ENCODE measurements at places on chromosomes 5 and 9. TPM values are rescaled to one million over a fixed set of nuclear protein-coding genes. Genes with fewer than 3 reads are reported as not detected.
A peak's percentile ranks its signal among the peaks of the same experiment; 100 is the strongest.

DNA sequence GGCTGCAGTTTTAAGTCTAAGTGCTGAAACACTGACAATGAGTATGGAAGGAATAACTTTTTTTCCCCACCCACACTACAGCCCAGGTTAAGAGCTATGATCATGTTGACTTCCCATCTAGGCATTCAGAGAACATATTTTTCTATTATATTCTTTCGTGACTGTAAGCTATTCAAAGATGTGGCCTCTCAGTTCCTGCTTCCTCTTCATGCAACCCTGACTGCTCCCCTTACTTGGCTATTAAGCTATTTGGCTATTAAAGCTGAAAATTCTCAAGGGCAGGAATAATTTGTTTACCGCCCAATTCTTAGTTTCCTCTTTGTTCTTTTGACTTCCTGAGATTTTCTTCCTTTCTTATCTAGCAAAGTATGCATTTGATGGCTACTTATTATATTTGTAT lies 18.6 kb upstream of the ALDH1A1 start:
- peaks cover 14% of the 10 kb centered on the region for H3K27me3 ChIP-seq
- no peak overlapping the region for H3K27ac ChIP-seq
- H3K4me3 ChIP-seq: no peak overlapping the region
- DNase-seq: no peak
- H3K4me1 ChIP-seq: no peaks in the 10 kb centered on the region
- no peaks in the 10 kb centered on the region for H3K36me3 ChIP-seq

GRCh38 chr5:77893225-77893860 lies 117.2 kb upstream of the TBCA start:
- no peaks in the 10 kb centered on the region for H3K36me3 ChIP-seq
- H3K27me3 ChIP-seq: no peaks in the 10 kb centered on the region
- DNase-seq: no peak
- no peak overlapping the region for H3K27ac ChIP-seq

GRCh38 chr9:114721491-114722079 lies 39.6 kb upstream of the TEX48 start:
- DNase-seq: no peak
- H3K27ac ChIP-seq: no peak overlapping the region
- no peaks in the 10 kb centered on the region for H3K36me3 ChIP-seq
- peaks cover 34% of the 10 kb centered on the region for H3K4me1 ChIP-seq
- H3K27me3 ChIP-seq: no peaks in the 10 kb centered on the region

The GABRA1 gene
- not detected for total RNA-seq

- DNase-seq: no peak
- peak overlapping the region; percentile 50 for H3K4me3 ChIP-seq
- no peaks in the 10 kb centered on the region for H3K27me3 ChIP-seq
- no peaks in the 10 kb centered on the region for H3K36me3 ChIP-seq
These were observed 41.1 kb downstream of the ERBIN start for GRCh38 chr5:65967288-65968066.

The TRIM36 gene
- not detected for total RNA-seq

The TMEFF1 gene
- 0.31 TPM for total RNA-seq

- H3K4me1 ChIP-seq: no peaks in the 10 kb centered on the region
- no peaks in the 10 kb centered on the region for H3K36me3 ChIP-seq
- no peaks in the 10 kb centered on the region for H3K27me3 ChIP-seq
- no peak overlapping the region for H3K4me3 ChIP-seq
- DNase-seq: no peak
These were observed 13.8 kb upstream of the UBQLN1 start for GRCh38 chr9:83721509-83721908.

DNA sequence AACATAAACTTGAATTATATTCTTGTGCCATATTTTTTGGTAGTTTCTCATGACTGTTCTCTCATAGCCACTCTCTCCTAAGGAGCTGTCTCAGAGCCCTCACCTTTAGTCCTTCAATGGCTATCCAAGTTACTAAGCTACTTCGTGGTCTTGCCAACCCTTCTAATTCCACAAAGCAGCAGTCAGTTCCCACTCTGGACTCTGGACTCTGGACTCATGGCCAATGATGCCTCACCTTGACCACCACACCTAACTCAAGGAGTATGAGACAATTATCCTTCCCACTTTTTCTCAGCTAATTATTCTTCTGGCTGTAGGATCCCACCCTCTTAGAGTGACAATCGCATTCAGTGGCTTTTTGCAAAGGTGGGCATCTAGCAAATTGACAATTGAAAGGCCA lies 42.2 kb downstream of the TUSC1 start:
- H3K36me3 ChIP-seq: no peaks in the 10 kb centered on the region
- no peaks in the 10 kb centered on the region for H3K4me1 ChIP-seq
- H3K4me3 ChIP-seq: no peak overlapping the region

The PDCD1LG2 gene
- not detected for total RNA-seq

DNA sequence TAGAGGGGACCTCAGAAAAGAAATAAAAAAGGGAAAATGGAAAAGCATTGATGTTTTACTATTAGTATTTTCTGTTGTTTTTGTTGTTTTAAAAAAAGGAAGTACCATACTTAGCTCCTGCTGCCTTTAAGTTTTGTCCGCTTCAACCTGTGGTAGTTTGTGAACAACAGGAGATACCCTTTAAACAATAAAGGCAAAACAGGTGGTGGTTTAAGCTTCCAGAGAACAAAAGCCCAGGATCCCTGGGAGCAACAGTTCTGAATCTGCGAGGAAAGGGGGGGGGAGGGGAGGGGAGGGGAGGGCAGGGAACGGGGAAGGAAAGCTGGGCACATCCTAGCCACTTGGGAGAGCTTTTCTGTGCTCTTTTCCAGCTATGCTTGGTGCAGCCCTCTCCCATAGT lies 2.1 kb upstream of the PSIP1 start:
- H3K36me3 ChIP-seq: peaks cover 2% of the 10 kb centered on the region
- H3K4me3 ChIP-seq: no peak overlapping the region
- peaks cover 1% of the 10 kb centered on the region for H3K27me3 ChIP-seq
- no peak overlapping the region for H3K27ac ChIP-seq
- peaks cover 44% of the 10 kb centered on the region for H3K4me1 ChIP-seq

GRCh38 chr5:2182020-2182419 lies 299.3 kb upstream of the IRX4 start:
- no peaks in the 10 kb centered on the region for H3K4me1 ChIP-seq
- no peaks in the 10 kb centered on the region for H3K36me3 ChIP-seq
- no peak for DNase-seq
- no peak overlapping the region for H3K27ac ChIP-seq
- H3K4me3 ChIP-seq: no peak overlapping the region
- peaks cover 15% of the 10 kb centered on the region for H3K27me3 ChIP-seq

The FRMPD1 gene
- total RNA-seq: not detected

DNA sequence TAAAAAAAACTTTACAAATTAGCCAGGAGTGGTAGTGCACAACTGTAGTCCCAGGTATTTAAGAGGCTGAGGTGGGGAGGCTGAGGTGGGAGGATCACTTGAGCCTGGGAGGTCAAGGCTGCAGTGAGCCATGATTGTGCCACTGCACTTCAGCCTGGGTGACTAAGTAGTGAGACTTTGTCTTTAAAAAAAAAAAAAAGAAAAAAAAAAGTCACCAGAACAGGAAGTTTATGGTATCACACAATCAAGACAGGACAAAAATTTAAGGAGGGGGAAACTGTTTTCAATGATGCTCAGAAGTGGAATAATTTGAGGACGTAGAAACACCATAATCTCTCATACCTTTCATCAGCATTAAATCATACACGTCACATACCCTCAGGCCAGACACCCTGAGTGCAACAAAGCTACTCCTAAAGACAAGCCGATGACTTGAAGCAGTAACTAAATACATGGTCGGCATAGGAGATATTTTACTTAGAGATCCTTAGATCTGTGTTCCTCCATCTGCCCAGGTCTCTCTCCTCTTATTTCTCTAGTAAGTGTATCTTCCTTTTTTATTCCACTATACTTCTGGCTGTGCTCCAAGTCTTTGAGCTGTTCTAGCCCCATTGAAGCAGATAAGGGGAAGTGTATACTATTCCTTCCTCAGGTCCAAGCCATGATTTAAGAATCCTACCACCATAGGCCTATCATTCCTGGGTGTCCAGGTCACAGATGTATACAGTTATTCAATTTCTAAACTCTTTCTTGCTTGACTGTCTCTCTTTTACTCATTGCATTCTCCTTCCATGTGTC lies 91.3 kb upstream of the APC start:
- DNase-seq: no peak
- peaks cover 8% of the 10 kb centered on the region for H3K27me3 ChIP-seq
- H3K4me1 ChIP-seq: no peaks in the 10 kb centered on the region
- no peak overlapping the region for H3K4me3 ChIP-seq
- H3K36me3 ChIP-seq: no peaks in the 10 kb centered on the region
- no peak overlapping the region for H3K27ac ChIP-seq

DNA sequence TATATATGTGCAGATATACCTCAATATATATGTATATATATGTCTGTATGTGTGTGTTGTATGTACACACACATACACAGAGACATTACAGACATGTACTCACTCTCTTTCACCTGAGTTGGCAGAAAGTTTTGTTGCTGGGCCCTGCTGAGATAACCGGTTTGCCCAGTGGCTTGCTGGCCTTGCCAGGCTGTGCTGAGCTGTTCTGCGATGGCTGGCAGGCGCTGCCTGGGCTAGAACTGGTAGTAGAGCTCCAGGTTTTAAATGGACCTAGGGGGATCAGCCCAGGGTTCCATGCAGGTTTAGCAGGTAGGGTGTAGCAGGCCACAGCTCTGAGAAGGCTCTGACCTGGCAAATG lies 394.3 kb downstream of the GADD45G start:
- H3K4me1 ChIP-seq: peaks cover 30% of the 10 kb centered on the region
- no peak for DNase-seq
- H3K4me3 ChIP-seq: peak overlapping the region; percentile 79
- H3K27me3 ChIP-seq: no peaks in the 10 kb centered on the region

The POC5 gene
- 17.2 TPM for total RNA-seq
